Upper lobe of left lung (tissue), 6 donors: ENCODE measurements at places on chromosomes 7 and 10. TPM values are rescaled to one million over a fixed set of nuclear protein-coding genes. Genes with fewer than 3 reads are reported as not detected.

DNA sequence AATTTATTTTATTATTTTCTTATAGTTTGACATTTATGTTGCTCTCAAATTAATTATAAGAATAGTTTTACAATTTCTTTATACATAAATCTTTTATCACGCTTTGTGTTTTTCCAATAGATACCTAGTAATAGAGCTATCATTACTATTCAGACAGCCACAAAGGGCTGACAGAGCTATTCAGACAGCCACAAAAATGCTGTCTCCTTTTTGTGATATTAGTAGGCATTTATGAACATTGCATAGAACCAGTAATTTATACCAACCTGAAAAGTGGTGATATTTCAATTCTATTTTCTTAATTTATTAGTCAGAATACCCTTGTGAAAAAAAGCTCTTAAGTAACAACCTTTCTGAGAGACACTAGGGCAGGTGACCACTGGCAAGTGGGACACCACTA lies 34.2 kb upstream of the IGFBP3 start:
- no peak for DNase-seq

- no peak for DNase-seq
Measured at GRCh38 chr10:22693860-22694259, 20.5 kb downstream of the PIP4K2A start.

- no peak for DNase-seq
Measured at GRCh38 chr7:85229544-85229943, 42.7 kb upstream of the SEMA3D start.

DNA sequence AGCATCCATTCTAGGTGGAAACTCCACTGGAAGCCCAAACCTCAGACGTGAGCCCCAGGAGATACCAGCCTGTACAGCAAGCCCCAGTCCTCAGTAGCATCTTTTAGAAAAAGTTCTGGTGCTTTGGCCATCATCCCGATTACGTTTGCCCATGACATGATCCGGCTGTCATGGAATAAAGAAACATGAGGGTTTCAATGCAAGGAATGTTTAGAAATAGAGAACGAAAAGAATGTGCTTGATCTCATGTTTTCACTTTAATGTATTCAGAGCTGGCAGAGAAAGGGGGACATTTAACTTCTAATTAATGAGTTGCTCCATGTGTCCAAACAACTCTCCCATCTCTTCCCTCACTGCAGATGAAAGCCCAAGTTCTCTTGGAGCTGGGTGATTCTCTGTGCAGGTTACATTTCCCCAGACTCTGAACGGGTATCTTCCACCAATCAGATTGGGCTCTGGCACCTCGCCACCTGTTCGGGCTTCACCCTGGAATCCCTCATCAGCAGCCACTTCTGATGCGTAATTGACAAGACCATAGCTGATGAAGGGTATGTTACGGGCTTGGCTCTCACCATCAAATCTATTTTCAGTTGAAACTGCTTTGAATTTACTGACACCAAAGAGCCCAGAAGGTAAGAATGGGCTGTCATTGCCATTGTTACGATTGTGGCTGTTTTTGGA lies 165.3 kb downstream of the PLXNA4 start:
- no peak for DNase-seq

- DNase-seq, result no peak
Measured at GRCh38 chr7:29825775-29826529, 19.6 kb downstream of the WIPF3 start.

DNA sequence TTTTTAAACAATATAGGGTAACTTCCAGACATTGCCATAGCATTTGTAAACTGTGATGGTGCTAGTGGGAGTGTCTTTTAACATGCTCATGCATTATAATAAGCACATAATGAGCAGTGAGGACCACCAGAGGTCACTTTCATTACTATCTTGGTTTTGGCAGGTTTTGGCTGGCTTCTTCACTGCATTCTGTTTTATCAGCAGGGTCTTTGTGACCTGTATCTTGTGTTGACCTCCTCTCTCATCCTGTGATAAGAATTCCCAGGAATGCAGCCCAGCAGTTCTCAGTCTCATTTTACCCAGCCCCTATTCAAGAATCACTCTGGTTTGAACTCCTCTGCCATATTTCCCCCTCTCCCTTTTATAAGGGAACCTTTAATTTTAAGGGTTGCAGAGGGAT lies 91.3 kb downstream of the ZNF467 start:
- DNase-seq, result no peak

- no peak for DNase-seq
Measured at GRCh38 chr7:110771717-110772116, 319.2 kb upstream of the LRRN3 start.

- no peak for DNase-seq
Measured at GRCh38 chr7:23633417-23633816, 36.2 kb downstream of the CCDC126 start.

- DNase-seq, result no peak
Measured at GRCh38 chr10:126421756-126422256, 33.5 kb upstream of the ADAM12 start.

- DNase-seq, result no peak
Measured at GRCh38 chr7:97470726-97471125, 261.2 kb upstream of the TAC1 start.

DNA sequence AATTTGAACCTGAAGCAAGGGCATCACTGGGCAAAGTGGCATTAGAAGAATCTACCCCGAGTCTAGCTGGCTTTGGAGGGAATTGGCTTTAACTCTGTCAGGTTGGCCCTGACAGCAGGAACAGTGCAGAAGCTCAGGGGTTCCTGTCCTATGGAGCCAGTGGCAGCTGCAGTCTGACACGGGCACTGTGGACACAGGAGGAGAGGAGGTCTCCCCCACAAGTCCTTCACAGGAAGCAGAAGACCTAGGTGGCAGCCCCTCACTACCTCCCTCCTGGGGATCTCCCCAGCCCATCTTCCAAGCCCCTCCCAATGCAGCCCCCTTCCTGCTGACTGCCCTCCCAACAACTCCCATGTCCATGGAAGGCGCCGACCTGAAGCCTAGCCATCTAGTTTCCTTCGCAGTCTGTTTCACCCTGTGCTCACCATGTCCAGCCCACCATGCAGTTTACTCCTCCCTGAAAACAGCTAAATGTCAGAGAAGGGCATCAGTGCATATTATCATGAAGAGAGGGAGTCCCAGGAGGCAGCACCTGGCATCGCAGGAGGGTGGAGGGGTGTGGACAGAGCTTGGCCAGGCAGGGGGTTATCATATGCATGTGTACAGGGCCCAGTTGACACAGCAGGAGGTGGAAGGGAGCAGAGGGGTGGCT lies 17.9 kb upstream of the GDF10 start:
- DNase-seq, result no peak

DNA sequence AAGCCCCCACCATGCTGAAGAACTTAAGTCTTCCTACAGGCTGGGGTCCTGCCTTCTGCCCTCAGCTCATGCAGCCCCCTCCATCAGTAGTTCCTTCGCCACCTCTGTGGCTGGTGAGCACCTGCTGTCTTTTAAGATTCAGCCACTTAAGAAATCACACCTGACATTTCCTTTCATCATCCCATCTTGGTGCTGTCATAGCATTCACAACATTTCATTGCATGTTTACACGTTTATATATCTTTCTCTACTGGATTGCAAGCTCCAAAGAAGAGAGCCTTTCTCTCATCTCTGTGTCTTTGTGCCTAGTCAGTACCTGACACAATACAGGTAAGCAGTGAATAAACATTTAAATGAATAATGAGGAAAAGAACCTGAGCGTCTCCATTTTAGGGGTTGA lies 38.3 kb downstream of the SND1 start:
- DNase-seq, result no peak

DNA sequence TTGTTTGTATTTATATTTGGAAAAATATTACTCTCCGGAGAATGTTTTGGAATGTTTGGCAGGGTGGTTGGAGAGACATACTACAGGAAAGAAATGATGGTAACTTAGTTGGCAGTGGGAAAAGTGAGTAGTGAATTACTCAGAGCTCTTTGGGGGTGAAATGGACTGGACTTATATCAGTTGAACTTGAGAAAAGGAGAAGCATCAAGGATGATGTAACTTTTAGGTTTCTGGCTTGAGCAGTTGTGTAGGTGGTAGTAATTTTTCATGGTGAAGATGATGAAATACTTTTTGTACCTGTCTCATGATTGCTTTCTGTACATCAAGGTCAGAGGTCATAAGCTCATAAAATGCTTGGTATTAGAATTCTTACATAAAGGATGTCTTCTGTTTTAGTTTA lies 617.2 kb downstream of the AUTS2 start:
- DNase-seq, result no peak

DNA sequence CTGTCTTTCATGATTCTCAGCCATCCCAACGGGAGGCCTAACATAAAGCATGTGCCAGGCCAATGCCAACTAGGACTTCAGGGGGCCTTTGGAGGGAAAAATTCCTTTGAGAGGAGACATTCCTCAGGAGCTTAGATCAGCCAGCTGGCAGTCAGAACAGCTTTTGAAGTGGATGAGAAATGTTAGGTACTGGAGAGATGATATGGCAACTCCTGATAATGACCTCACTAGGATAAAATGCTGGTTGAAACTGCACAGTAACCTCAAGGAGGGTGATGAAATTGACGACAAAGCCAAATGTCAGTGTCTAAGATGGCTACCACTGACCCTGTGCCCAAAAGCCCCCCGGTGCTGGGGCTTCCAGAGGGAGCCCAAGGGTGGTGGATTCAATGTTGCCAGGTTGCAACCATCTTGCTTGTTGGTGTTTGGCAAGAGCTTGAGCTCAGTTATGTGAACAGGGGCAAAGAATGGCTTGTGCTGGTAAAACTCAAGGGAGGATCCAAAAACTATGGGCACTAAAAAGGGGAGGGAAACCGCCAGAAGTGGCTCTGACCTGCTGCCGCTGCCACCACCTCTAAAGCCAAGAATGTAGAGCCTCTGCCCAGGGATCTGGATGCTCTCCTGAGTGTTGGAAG lies 121.2 kb downstream of the UBE2H start:
- no peak for DNase-seq

GRCh38 chr7:156230576-156230975 lies 410.0 kb upstream of the RNF32 start:
- no peak for DNase-seq

- DNase-seq, result no peak
Measured at GRCh38 chr7:151805191-151805590, 71.7 kb downstream of the PRKAG2 start.

GRCh38 chr7:92874567-92874966 lies 38.2 kb upstream of the CDK6 start:
- no peak for DNase-seq

- DNase-seq, result no peak
Measured at GRCh38 chr7:105745681-105746330, 130.6 kb downstream of the ATXN7L1 start.

GRCh38 chr10:83553366-83553765 lies 585.9 kb upstream of the GHITM start:
- DNase-seq, result no peak

The CAMK2B gene
- total RNA-seq, result 1.8 TPM

The CALY gene
- total RNA-seq, result not detected

The GBF1 gene
- total RNA-seq, result 49.2 TPM

The TRIM73 gene
- 1.4 TPM for total RNA-seq

The PRPS1L1 gene
- total RNA-seq, result not detected

The HOXA13 gene
- not detected for total RNA-seq

The CACNB2 gene
- total RNA-seq, result 3.0 TPM
